Stimulated activated CD4-positive, alpha-beta T cell treated with anti-CD3 and anti-CD28 coated beads, Interleukin-1b, Interleukin-23, amount 100 ng/mL, for 48 hours (primary cell): ENCODE measurements at places on chromosomes 11 and 22.

DNA sequence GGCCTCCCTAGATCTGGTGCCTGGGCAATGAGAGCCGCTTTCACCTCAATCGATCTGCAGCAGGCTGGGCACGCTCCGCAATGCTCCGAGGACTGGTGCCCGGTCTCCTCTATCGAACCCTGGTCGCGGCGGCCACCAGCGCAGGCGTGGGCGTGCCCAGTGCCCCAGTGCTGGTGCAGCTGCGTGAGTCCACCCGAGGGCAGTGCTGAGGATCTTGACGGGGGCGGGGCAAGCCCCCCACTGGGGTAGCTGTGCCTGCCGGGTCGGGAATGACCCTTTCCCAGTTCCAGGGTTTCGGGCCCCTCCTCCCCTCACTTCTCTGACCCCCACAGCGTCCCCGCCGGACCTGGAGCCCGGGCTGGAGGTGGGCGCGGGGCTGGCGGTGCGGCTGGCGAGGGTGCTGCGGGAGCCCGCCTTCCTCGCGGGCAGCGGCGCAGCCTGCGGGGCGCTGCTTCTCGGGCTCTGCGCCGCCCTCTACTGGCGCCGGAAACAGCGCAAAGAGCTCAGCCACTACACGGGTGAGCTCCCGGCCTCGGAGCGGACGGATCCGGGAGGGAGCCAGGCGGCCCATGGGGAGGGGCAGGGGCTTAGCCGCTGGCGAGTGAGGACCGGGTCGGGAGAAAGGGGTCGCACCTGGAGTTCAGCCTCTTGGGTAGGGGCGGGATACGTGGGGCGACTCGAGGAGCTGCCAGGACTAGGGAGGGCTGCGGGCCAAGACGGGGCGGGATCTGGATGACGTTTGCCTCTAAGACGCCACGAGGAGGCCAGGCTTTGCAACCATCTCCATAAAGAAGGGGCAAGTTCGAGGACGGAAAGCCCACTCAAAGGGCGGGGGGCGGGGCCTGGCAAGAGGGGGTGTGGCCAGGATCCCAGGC, 10.9 kb downstream of the ROBO3 start:
- DNase-seq: peak; percentile 78

DNA sequence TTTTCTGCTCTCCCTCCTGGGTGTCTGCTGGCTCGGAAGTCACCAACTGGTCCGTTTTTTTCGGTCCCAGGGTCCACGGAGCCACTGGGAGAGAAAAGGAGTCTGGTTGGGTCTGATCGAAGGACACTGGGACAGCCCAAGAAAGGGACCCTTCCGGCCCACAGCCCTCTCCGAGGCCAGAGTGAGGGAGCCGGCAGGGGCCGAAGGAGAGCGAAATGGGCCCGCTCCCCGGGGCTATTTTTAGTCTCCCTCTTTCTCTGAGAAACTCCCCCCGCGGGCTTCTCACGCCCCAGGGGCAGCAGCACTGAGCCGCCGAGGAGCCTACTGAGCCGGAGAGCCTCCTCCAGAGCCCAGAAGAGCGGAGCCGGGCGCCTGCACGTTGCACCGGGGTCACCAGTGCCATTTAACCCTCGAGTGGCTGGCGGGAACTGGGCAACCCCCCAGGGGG, 1.9 kb downstream of the ESAM start:
- DNase-seq: no peak

DNA sequence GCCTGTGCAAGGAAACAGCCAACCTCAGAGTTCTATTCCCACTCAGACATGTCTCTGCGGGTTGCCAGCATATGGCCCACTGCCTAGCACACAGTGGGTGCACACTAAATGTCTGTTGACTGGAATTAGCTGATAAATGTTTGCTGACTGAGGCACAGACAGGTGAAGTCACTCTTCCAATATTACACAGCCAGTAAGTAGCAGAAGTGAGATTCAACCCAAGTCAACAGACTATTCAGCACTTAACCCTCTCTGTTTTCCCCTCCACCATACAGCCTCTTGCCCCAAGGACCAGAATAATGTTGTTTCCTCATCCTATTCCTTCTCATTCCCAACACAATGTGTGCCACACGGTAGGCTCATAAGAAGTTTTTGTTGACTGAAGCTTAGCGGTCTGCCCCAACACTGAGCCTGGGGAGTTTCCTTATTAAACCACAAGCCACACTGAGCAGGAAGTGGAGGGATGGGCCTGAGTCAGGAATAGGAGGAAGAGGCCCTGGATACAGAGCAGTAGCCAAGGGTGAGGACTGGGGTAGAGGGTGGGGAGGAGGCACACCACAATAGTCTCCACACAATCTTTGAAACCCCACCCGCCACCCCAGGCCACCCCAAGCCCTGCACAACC, 15.7 kb upstream of the IL10RA start:
- peak; percentile 44 for DNase-seq

GRCh38 chr11:34747251-34747650, 126.4 kb downstream of the EHF start:
- DNase-seq: no peak

DNA sequence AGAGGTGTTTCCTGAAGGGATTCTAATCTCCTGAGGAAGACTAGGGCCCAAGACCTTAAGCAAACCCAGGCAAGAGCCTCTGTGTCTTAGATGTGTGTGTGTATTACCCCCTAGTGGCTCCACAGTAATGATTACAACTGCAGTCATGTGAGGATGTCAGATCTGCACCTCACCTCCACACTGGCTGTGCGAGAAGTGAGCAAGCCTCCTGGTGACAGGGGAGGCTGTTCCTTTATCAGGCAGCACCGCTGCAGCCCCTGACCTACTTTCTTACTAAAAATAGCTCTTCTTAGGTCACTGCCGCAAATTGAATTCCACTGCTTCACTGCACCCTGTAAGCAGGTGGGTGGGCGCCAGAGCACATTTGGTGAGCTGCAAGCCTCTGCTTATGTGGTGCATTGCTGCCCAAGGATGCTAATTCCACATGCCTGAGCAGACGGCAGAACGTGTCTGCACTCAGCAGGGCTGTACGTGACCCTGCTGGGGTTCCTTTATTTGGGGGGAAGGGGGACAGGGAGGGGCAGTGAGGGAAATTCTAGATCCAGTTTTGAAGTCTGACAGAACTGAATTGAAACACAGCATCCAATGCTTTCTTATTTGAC, 112.4 kb downstream of the KCNC1 start:
- no peak for DNase-seq

GRCh38 chr22:37994049-37994448, 9.7 kb upstream of the SOX10 start:
- no peak for DNase-seq

DNA sequence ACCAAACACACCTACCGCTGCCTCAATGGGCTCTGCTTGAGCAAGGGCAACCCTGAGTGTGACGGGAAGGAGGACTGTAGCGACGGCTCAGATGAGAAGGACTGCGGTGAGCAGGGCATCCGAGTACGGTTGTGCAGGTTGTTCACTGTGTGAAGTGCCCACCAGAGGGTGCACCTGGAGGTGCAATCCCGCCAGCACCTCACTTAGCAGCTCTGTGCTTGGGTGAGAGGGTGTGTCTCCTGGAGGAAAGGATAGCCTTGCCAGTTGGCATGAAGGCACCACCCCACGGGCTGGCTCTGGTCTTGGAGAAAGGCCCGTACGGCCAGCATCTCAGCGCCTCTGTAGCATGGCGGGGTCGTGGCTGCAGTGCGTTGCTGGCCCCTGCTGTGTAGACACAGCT, 39.4 kb downstream of the ST14 start:
- DNase-seq: no peak

- DNase-seq: no peak
Measured at GRCh38 chr11:124961972-124962609, 8.1 kb downstream of the CCDC15 start.

DNA sequence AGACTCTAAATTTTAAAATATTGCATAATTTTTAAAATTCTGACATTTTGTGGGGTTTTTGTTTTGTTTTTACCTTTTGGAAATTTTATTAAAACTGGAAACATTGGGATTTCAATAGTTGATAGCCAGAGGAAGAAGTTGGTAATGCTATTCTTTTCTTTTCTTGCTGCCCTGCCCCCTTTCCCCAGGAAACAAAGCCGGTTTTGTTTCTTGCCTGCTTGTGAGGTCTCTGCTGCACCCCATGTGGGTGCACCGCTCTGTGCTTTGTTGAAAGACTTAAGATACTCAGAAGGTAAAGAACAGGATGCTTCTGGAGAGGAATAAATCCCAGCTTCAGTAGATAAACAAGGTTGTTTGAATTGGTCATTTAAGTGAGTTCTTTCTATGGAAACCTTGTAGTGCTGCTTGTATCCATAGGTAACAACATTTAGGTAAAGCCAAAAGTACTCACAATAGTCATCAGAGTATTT, 87.5 kb downstream of the YAP1 start:
- DNase-seq: no peak

DNA sequence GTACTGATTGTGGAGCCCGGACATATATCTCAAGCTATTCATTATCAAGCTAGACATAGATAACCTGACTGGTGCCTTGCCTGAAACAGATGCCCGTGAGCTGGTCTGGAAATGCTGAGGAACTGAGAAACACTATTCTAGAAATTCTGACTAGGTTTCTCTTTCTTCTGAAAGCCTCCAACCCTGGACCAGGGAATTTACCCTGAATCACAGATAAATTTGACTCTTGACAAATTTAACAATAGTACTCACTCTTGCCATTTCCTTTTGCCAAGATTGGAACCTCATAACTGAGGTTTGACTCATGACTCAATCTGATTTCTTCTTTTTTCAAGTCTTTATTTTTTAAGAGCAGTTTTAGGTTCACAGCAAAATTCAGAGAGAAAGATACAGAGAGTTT, 189.6 kb upstream of the SYN3 start:
- no peak for DNase-seq

GRCh38 chr22:25795478-25795877, 53.5 kb downstream of the MYO18B start:
- no peak for DNase-seq

- peak; percentile 53 for DNase-seq
Measured at GRCh38 chr11:34192481-34193401, 87.3 kb downstream of the NAT10 start.

DNA sequence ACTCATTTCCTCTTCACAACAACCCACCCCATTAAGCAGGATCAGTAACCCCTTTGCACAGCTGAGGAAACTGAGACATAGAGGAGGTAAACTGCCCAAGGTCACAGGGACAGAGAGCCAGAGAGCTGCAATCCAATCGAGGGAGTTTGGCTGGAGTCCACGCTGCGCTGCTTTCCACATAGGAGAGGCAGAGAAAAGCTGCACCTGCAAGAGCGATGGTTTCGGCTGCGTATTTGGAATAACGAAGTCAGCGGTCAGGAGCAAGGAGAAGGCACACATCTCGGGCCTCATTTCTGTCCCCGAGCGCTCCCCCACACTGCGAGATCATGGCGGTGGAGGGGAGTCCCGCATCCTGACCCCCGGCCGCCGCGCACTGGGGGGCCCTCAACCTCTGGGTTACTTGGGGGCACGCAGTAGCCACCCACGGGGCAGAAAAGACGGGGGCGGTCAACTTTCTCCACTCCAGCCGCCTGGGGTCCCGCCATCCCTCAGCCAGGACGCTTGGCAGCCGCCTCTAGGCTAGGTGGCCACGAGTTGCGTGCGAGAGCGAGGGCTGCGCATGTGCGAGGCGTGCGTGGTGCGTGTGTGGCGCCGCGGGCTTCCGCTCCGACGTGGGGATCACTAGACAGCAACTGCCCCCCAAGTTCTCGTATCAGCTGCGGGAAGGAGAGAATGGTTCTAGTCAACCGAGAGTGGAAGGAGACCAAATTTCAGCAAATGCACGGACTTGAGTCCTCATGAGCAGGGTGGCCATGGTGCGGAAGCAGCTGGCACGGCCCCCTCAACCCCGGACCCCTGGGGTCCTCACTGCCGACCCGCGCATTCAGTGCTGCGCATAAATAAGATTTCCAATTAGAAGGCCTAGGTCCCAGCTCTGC, 42.3 kb upstream of the CLDN5 start:
- DNase-seq: no peak

- no peak for DNase-seq
Measured at GRCh38 chr11:76997512-76997911, 36.7 kb upstream of the B3GNT6 start.

GRCh38 chr11:131837562-131837961, 467.1 kb downstream of the NTM start:
- no peak for DNase-seq

GRCh38 chr22:49037701-49038245, 789.9 kb downstream of the BRD1 start:
- no peak for DNase-seq
